Calu3 (cell line): ENCODE measurements at places on chromosomes 6 and 20.
A peak's percentile ranks its signal among the peaks of the same experiment; 100 is the strongest.

DNA sequence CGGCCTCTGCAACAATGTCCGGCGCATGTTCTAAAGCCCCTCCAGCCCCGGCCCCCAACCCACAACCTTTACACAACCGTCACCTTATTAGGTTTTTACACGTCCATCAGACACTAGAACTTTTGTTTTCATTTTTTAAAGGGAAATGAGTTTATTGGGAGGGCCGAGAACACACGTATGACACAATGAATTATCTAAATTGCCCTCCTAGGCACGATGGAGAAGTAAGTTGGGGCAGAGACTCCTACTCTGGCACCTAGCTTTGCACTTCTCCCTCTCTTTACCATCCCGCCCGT lies 1.2 kb upstream of the DLL1 start:
- DNase-seq = no peak

GRCh38 chr20:35892871-35893270 lies 61.4 kb downstream of the SCAND1 start:
- DNase-seq = no peak

DNA sequence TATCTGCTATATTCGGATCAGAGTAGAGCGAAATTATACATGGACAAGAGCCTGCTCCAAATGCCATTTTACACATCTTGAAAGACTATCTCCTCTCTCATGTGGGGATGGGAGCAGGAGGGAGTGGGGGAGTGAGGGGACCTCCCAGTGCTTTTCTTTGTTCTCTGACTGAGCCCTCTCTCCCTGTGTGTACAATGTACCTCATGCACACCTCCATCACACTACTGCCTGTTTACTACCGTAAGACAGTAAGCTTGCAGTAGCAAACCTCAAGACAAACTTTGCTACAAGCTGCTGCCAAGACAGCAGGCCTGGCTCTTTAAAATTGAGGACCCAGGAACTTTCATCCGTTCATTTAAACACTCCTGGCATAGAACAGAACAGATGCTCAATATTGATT lies 7.2 kb downstream of the NHSL1 start:
- DNase-seq = no peak

- peak; percentile 50 for DNase-seq
Observed at GRCh38 chr6:149934249-149935156, 7.3 kb upstream of the ULBP2 start.

- no peak for DNase-seq
Observed at GRCh38 chr6:47131773-47132172, 89.6 kb upstream of the ADGRF1 start.

DNA sequence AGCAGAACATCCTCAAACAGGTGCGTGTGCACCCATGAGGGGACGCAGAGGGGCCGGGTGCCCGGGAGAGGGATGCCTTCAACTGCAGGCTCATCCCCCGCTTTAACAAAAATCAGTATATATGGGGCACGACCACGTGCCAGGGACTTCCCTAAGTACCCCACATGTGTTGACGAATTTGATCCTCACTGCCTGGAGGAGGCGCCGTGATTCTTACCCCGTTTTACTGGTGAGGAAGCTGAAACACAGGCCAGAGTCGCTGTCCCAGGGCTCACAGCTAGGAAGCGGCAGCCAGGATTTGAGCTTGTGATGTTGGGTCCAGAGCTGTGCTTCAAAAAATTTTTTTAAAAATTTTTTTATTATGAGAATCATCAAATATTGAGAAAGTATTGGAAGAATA lies 44.8 kb downstream of the ITPR3 start:
- DNase-seq = no peak

DNA sequence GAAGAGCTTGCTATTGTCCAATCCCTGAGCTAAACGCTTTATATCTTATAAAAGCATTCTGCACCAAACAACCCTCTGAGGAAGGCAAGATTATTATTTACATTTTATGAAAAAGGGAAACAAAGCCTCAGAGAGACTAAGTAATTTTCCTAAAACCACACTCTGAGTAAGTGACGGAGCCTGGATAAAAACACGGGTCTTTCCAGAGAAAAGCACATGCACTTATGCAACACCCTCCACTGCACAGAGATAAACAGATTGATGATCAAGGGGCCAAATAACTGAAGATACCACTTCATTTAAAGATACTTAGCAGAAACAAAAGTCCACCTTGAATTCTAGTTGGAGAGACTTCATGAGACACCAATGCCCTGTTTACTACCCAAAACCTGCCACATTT lies 214.7 kb upstream of the PDE10A start:
- DNase-seq = no peak

DNA sequence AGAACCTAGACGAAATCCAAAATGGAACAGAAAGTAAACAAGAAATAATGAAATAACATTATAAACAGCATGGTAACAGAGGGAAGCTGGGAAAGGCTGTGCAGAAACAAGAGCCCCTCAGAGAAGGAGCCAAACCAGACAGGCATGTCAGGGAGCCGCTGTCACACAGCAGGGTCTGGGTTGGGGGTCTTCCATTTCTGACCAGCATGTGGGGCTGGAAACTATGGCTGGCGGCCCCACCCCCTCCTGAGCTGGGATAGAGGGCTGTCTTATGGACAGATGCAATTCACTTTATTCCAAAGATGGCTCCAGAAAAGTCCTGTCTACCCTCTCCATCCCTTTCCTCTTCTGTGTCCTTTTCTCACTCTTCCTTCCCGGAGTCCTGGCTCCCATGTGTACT lies 27.3 kb downstream of the C6orf89 start:
- DNase-seq = no peak

DNA sequence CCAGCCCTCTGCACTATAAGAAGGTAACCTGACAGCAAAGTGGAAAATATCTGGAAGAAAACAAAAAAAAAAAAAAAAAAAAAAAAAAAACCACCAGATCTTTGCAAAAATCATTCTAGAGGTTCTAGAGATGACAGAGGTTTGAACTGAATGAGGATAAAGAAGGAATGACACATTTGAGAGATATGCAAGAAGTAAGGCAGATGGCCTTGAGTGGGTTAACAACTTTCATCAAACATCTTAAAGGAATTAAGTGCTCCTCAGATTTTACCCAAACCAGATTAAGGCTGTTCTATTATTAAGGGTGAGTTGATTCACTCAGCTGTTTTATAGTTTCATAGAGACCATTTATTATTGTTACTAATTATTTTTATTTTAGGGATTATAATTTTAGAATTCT lies 62.0 kb downstream of the RSPO3 start:
- DNase-seq = no peak

GRCh38 chr6:111888928-111889695 lies 15.9 kb upstream of the FYN start:
- no peak for DNase-seq

DNA sequence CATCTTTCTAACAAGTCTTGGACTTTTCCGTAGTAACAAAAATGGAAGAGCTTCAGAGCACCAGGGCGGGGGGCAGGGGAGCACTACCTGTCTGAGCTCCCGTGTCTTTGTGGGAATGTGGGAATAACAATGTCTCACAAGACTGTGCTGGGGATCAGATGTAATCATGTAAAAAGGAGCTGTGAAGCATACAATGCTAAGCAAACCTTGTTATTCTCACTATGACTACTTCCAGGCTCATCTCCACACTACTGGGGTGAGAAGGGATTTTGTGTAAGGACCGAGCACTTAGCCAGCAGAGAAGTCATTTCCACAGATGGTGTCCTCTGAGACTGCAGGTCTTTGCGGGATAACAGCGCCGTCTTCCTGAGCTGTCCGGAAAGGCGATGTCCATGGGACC lies 27.1 kb downstream of the PRR18 start:
- no peak for DNase-seq

GRCh38 chr6:133259561-133259960 lies 18.4 kb downstream of the EYA4 start:
- DNase-seq = no peak

- no peak for DNase-seq
Observed at GRCh38 chr6:159982731-159983506, 14.0 kb downstream of the IGF2R start.

DNA sequence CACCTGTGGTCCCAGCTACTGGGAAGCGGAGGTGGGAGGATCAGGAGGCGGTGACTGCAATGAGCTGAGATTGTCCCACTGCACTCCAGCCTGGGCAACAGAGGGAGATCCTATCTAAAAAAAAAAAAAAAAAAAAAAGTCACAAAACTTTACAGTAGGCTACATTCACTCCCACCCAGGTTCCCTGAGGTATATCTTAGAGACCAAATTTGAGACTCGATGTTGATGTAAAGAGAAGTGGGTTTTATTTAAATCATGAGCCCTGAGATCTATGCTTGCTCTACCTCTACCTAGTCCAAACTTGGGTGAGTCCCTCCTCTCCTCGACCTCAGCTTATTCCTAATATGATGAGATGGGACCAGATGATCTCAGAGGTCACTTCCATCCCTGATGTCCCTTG lies 8.8 kb upstream of the DEF6 start:
- no peak for DNase-seq

DNA sequence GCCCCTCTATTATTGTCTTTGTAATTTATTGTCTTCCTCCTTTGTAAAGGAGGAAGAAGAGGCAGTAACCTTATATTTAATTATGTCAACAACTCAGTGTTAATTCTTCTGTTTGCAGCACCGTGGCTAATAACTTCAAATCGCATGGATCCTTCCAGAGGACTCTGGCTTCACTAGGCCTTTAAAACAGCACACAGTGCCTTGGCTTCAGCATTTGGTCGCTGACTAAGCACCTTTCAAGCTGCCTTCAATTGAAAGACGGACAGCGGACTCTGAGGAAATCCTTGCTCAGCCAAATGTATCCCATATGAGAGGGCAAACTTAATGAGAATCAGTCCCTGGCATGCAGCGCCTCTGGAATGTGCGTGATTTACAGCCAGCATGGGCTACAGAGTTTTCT lies 64.2 kb downstream of the SGK1 start:
- DNase-seq = no peak

DNA sequence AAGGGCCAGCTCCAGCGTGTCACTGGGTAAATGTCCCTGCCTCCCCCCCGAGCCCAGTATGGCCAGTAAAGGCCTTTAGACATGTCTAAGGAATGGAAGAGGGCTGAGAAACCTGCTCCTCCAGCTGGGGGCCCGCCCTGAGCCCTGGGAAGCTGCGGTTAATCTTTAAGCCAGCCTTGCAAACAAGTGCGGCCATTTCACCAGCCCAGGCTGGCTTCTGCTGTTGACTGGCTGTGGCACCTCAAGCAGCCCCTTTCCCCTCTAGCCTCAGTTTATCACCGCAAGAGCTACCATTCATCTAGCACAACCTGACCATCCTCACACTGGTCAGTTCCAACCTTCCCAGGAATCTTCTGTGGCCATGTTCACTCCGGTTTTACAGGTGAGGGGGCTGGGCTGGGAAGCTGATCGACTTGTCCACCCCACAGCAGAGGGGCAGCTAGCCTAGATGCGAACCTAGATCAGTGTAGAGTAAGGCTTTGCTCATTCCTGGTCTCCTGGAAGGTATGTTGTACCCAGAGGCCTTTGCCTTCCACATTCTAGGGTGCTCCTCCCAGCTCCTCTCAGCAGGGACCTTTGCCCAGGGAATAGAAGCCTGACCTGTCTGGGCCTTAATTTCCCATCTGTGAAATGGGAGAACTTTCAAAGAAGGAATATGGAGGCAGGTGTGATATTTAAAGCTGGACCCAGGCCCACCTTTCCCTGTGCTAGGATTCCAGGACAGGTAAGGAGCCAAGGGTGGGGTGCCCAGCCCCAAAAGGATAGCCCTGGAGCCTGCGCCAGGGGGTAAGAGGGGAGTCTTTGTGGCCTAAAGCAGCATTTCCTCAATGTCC lies 1.2 kb upstream of the SRC start:
- peak; percentile 97 for DNase-seq

DNA sequence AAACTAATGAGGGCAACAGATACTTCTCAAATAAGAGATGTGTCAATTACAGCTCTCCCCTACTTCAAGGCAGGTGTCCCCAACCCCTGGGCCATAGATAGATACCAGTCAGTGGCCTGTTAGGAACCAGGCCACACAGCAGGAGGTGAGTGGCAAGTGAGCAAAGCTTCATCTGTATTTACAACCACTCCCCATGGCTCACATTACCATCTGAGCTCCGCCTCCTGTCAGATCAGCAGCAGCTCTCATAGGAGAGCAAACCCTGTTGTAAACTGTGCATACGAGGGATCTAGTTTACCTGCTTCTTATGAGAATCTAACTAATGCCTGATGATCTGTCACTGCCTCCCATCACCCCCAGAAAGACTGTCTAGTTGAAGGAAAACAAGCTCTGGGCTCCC lies 422.1 kb downstream of the GJA1 start:
- no peak for DNase-seq

GRCh38 chr20:50195524-50196120 lies 5.0 kb downstream of the CEBPB start:
- DNase-seq = no peak

GRCh38 chr20:37395921-37396415 lies 50.0 kb downstream of the SRC start:
- no peak for DNase-seq

DNA sequence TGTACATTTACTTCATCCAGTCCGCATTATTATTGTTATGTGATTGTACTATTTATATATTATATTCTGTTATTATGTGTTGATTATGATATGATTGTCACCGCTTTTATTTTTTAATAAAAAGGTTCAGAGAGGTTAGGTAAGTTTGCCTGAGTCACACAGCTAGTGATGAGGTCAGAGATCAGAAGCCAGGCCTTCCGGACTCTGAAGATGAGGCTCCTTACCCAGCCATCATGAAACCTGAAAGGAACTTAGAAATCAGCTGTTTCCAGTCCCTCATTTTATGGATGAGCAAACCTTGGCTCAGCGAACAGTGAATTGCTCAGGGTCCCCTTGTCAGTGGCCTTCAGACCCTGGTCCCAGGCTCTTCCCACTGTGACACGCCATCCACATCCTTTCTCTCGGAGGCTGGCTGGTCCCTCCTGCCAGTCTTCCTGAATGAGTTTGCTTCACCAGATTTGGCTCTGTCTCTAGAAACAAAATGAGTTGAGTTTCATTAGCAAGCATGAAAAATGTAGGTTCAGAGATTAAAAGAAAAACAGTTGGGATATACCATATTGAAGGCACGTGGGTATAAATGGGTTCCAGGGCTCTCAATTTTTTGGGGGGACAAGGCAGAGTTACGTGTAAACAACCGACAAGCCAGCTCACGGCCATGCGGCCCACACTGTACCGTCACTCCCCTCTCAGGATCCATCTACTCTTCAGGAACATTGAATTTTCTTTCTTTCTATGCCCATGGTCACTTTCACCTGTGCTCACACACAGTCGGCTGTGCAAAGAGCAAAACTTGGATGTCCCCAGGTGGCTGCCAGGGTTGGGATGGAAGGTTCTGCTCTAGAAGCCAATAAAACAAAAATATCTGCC lies 132.9 kb downstream of the ZDHHC14 start:
- no peak for DNase-seq

DNA sequence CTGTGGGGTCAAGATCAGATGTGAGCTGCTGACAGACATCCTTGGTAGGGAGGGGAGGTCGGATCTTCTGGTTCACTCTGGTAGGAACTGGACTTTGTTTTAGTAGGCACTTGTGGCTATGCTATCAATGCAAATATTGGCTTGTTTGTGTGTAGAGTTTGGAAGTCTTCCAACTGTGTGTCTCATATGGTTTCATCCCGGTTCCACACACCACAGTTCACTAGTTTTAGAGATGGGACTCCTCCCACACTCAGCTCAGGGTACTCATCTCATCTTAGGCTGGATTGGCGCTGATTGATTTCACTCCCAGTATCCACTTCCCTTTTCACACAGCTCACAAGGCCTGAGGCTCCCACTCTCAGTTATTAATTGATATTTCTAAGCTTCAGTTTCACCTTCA lies 161.3 kb downstream of the THBS2 start:
- no peak for DNase-seq

- DNase-seq = no peak
Observed at GRCh38 chr6:45184937-45185336, 143.2 kb upstream of the RUNX2 start.

GRCh38 chr6:75528423-75528822 lies 34.8 kb upstream of the FILIP1 start:
- DNase-seq = no peak
